Activated gamma-delta T cell (primary cell): ENCODE measurements at places on chromosomes 5 and 9.

- no peak for DNase-seq
These were observed 112.8 kb upstream of the EFNA5 start for GRCh38 chr5:107783551-107783950.

DNA sequence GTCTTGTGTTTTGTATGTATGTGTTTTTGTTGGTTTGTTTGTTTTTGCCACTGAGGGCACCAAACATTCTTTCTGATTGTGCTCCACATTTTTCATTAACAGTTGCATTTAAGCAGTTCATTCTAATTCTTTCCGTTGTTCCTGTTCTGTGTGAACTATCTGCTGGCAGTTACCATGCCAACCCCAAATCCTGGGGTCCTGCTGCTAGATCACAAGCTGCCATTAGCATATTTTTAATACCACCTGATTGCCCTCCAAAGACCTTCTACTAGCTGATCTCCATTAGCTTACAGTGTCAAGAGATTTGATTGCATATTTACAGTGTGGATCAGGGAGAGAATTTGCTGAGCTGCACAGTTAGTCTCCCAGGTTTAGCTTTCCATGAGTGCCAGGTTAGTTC, 40.6 kb upstream of the STARD4 start:
- no peak for DNase-seq

- DNase-seq, result no peak
These were observed 36.7 kb downstream of the CSNK1A1 start for GRCh38 chr5:149514512-149514911.

DNA sequence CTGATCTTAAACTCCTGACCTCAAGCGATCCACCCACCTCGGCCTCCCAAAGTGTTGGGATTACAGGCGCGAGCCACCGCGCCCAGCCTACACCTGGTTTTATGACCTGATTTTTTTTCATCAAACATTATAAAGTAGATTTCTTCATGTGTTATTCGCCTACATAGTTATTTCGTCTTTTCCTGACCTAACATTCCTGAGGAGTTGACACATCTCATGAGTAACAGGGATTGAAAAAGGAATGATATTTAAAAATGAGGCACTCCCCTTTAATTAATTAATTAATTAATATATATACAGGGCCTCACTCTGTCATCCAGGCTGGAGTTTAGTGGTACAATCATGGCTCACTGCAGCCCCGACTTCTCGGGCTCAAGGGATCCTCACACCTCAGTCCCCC, 20.2 kb upstream of the MTMR12 start:
- DNase-seq, result no peak
